Fibroblast of skin of right quadriceps (primary cell): ENCODE measurements at places on chromosomes 2 and 18.

- DNase-seq: no peak
Measured at GRCh38 chr2:121398853-121399252, 113.9 kb upstream of the TFCP2L1 start.

DNA sequence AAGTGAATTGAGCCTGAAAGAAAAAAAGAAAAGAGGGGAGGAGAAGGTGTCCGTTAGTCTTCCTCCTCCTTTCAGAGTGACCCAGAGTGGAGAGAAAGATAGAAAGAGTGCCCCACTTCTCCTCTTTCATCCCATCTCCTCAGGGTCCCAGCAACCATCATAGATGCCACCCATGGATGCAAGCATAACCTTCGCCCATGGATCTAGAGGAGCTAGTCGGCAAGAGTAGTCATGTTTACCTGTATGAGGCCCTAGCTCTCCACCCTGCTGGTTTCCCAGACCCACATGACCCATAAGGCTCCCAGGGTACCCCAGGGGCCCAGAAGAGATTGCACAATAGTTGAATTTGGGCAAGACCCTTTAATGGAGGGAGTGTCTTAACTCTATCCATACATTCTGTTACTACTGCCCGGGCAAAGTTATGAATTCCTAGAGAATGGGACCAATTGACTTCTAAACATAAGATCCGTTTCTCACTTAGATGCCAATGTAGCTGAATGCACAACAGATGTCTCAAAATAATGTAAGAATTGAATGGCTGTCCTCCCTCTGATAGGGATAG is 56.1 kb upstream of the CDCA7 start:
- no peak for DNase-seq

DNA sequence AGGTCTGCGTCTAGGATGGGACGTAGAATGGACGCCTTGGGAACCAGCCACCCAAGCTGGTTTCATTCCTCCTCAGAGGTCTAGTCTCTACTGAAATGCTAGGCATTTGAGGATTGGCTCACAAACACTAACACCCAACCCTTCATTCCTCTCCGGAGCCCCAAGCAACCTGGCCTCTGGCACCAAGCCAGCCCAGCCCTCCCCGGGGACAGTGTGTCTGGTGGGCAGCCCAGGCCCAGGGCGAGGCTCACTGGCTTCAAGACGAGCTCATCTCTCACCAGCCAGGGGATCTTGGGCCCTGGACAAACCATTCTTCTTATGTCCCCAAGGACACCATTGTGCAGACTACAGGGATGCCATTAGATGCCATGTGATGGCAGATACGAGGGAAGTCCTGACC is 182.5 kb downstream of the CTIF start:
- DNase-seq: peak; percentile 35

DNA sequence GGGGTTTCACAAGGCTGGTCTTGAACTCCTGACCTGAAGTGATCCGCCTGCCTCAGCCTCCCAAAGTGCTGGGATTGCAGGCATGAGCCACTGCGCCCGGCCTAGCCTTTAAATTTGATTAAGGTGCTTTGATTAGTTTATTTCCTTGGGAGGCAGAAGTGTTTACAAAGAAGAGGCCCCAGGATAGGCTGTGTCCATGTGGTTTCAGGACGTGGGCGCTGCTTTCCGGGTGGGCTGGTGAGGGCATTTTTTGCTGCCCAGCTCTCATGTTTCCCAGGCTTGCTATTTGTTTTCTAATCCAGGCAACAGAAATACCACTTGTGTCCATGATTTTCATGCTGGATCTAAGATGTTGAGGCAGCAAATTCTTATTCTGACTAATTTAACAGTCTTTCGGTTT is 124.2 kb downstream of the SH3RF3 start:
- DNase-seq: no peak

DNA sequence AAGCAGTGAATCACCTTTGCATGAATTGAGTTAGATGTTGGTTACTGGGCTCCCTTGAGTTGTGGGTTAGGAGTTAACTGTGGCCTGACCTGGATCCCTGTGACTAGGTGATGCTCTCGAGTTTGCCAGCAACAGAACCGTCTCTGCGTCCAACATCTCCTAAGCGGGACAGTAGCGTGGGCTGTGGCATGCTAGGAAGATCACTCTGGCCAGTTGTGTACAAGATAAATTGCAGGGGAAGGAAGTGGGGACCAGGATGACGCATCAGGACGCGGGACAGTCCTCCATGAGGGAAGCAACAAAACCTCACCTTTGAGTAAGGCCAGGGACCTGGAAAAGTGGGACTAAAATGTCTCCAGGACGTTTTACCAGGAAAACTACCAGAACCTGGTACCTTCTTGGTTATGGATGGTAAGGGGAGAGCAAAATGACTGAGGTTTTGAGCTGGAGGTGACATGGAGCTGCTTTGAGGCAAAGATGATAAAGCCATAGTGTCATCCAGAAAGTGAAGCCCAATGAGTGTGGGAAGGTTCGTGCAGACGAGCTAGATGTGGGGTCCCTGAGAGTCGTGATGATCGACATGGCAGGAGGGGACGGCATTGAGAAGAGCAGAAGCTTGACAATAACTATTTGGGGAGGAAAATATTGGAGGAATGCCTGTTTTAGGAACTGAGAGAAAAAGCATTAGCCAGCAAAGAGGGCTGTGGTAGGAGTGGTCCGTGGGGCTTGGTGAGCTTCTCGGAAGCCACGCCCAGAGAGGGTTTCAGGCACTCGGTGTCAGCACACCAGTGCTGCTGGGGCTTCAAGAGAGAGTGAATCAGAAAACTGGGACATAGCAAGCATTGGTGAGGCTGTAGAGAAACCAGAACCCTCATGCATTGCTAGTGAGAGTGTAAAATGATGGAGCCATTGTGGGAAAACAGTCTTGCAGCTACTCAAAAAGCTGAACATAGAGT is 95.1 kb downstream of the SMAD7 start:
- no peak for DNase-seq

DNA sequence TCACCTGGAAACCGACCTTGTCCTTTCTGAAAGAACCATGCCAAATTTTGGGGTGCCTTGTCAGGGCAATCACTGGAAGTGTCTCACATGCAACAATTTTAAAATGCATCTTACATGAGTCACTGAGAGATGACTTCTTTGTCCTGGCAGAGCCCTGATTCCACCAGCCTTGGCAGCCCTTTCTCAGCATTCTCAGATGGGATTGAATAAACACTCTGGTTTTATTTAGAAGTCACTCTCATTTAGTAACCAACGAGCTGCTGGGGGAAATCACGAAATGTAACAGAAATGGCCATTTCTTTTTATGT is 3.8 kb upstream of the ATP8B1 start:
- peak; percentile 79 for DNase-seq

DNA sequence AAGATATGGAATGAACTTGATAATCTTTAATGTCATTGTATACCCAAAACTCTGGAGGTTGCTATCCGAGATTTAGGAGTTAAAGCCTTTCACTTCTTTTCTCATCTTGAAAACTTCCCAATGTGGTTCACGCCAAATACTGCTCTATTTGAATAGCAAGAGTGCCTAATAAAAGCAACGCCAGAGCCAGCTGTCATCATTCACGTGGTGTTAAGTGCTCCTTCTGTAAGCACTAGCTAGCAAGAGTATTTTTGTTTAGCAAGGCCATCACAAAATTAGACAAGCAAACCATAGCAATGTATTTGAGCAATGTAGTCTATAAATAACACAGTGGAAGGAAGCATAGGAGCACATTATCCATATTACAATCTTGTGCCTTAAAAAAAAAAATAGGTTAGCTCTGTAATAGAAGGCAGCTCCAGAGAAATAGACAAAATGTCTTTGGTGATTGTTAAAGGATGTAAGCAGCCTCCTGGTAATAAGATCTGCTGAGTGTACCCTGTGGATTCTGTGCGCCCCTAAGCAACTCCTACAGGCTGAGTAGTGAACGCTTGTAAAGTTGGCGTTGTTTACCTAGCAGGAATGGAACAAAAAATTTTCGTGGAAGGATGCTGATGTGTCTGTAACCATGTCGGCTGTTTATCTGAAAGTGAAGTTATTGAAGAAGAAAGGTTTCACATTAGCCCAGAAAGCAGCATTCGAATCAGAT is 518.0 kb downstream of the CNTNAP5 start:
- DNase-seq: no peak

- DNase-seq: peak; percentile 91
Measured at GRCh38 chr18:36849288-36850006, 20.5 kb downstream of the KIAA1328 start.

- peak; percentile 15 for DNase-seq
Measured at GRCh38 chr2:232365621-232366321, 12.8 kb upstream of the ALPP start.

DNA sequence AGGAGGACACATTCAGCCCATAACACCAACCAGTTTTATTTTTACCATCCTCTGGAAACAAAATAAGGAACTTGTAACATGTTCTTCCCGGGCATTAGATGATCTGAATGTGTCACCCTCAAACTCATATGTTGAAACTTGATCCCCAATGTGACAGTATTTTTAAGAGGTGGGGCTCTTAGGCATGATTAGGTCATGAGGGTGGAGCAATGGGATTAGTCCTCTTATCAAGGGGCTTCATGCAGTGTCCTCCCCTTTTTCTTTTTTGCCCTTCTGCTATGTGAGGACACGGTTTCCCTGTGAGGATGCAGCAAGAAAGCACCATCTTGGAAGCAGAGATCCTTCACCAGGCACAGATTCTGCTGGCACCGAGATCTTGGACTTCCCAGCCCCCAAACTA is 401.5 kb upstream of the TRIB2 start:
- no peak for DNase-seq

DNA sequence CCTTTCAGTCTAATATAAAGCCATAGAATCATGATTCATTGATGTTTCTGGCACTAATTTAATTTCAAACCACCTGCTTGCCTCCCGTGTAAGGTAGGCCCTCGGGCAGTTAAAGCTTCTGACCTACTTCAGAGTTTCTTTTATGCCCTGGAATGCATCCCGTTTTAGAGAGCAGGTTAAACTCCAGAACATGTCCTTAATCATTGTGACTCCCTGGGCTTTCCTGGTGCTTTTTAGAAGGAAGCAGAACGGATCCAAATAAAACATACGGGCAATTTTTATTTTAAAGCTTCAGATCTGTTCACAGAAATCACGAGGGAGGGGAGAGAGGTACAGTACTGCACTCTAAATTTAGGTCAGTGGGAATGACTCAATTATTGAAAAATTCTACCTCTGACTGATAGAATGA is 134.8 kb downstream of the GCA start:
- DNase-seq: no peak

GRCh38 chr2:144364944-144365738 is 154.8 kb downstream of the ZEB2 start:
- peak; percentile 86 for DNase-seq

- DNase-seq: no peak
Measured at GRCh38 chr2:55138014-55138881, 88.0 kb upstream of the RTN4 start.

DNA sequence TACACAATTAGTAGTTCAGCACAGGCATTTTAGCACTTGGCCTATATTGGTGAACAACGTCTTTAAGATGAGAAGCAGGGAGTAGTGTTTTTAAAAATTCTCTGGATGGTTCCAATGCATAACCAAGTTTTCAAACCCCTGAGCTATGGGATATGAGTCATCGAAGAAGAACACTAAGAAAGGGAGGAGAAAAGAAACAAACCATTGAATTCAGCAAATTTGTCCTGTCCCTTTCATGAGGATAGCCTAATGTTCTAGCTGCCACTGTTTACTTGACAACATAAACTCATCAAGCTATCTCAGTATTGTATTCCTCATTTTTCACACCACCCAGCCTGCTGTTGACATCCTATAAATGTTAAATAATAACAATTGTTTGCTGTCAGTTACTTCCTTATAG is 158.0 kb downstream of the BARD1 start:
- peak; percentile 3 for DNase-seq

DNA sequence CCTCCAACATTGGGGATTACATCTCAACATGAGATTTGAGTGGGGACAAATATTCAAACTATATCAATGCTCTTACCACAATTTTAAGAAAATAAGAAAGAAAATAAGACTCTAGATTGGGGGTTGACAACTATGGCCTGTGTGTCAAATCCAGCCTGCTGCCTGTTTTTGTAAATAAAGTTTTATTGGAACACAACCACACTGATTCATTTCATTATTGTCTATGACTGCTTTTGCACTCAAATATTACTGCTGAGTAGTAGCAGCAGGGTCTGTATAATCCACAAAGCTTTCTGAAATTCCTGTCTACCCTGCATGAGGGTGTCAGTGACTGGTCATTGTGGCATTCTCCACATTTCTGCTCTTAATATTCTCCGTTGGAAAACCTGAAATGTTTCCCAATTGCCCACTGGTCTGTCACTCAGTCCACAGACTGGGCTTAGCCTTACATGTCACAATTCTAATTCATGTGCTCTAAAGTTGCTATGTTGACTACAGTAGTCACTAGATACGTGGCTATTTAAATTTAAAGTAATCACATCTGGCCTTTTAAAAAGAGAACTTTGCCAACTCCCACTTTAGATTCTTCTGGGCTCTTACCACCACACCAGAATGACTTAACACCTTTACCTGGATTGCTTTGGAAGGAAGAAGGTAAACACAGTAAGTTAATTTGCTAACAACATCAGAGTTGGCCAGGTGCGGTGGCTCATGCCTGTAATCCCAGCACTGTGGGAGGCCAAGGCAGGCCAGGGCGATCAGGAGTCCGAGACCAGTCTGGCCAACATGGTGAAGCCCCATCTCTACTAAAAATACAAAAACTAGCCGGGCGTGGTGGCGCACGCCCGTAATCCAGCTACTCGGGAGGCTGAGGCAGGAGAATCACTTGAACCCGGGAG is 86.9 kb downstream of the CLHC1 start:
- no peak for DNase-seq

DNA sequence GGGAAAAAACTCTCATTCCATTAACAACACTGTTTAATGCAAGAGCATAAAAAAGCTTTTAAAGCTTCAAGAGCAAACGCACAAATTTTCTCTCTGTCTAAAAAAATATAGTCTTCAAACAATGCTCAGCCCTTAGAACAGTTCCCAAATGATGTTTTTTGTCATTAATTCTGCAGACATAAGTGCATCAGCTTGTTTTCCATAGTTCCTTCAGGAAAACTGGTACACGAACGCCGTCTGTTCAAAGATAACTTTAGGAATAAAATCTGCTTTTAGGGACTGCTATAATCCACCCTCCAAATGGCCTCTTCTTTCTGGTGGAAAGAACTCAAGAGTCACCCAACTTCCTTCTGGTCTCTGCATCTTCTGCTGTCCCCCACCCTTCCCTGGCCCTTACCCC is 98.2 kb upstream of the SLC66A3 start:
- DNase-seq: no peak

DNA sequence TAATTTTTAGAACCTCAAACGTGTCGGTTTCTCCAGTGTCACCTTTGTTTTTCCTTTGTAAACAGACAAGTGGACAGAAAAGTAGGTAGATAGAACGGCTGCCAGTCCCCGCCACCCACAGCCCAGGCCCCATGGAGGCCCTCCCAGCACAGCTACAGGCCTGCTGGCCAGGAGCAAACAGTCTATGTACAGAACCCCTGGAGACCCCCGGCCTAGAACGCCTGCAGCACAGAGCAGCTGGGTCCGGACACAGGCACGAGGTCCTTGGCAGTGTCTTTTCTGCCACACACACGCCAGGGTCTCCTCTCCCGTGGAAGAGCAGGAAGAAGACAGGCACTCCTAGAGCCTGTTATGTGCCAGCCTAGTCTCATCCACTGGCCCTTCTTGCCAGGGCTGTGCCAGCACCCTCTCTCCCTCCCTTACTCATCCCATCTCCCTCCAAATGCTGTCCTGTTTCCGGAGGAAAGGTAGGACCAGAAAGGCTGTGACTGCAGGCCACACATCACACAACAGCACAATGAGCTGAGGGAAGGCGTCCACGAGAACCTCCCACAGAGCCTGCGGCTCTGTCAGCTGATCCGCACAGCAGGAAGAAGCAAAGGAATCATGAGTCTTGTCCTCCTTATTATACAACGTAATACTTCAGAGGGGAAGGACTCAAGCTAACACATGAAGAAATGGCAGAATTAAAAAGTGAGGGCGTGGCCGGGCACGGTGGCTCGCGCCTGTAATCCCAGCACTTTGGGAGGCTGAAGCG is 7.7 kb downstream of the DTYMK start:
- no peak for DNase-seq
